ENCODE measurements at places on chromosomes 5 and 9.

- DNase-seq = peak; percentile 85
Measured at GRCh38 chr9:96655198-96655851, at the start of gene PRXL2C. Gene PRXL2C, minus strand, starts transcription at chr9:96655317. Its CDS starts 36 bp downstream, at chr9:96655281.

DNA sequence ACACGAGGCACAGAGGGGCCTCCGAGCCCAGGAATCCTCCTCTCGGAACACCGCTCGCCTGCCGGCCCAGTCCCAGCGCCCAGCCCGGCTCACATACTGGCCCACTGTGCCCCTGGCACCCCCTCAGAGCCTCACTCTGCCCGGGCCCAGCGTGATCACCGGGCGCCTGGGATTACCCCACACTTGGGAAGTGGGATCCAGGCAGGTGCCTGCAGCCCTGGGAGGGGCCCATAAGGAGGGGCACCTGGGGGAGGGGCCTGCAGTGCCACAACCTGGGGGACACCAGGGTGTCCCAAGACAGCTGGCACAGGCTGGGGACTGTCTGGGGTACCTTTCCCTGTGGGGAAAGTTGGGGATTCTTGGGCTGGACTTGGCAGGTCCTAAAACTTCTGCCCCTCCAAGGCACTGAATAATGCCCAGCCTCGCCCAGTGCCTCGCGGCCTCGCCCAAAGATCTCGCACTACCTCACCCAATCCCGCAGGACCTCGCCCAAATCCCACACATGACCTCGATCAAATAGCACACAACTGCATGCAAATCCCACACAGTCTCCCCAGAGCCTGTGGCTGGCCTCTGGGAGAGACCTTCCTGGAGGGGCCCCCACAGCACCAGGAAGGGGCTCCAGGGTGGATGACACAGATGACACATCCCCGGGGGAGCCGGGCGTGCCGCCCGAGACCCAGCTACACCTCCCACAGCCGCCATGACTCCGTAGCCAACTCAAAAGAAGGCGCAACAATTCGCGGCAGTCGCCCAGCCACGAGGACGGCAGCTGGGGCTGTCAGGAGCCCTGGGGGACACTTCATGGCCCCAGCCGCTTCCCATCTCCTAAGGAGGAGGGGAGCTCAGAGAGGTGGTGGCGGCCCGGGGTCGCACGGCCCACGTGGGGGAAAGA is 13.7 kb downstream of the NOTCH1 start:
- DNase-seq = no peak

- DNase-seq = no peak
Measured at GRCh38 chr9:93071464-93071863, 13.0 kb downstream of the SUSD3 start.

GRCh38 chr5:54651482-54652076 is 134.0 kb downstream of the SNX18 start:
- DNase-seq = no peak

- no peak for DNase-seq
Measured at GRCh38 chr9:38699337-38699736, 20.6 kb downstream of the FAM240B start.

- DNase-seq = no peak
Measured at GRCh38 chr5:74201334-74202081, 439.0 kb downstream of the ENC1 start.

GRCh38 chr5:95808686-95809413 is 13.7 kb downstream of the GLRX start:
- peak; percentile 64 for DNase-seq

DNA sequence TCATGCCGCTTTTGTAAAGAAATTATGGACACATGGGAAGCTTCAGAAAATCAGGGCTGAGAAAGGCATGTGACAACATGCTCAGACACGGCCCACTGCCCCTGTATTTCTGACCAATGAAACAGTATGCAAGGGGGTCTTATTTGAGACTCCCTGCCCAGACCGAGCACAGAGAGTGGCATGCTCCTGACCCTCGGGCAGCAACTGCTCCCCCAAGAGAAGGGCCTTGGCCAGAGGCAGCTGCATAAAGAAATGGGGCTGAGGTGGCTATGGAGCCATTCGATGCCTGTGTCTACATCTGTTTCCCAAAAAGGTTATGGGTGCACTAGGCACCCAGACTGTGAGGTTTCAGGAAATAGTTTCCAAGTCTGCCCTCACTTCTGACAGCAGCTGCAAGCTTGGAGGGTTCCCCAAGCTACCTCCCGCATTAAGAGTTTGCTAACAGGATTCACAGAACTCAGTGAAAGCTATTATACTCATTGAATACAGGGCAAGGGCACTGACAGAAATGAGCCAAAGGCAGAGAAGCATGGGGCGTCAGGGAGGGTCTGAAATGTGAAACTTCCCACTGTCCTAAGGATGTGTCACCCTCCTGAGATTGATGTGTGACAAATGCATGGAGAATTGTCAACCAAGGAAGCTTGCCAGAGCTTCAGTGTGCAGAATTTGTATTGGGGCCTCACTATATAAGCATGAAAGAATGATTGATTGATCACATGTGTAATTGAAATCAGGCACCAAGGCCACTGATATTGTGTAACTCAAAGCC is 94.3 kb downstream of the DAP start:
- no peak for DNase-seq

DNA sequence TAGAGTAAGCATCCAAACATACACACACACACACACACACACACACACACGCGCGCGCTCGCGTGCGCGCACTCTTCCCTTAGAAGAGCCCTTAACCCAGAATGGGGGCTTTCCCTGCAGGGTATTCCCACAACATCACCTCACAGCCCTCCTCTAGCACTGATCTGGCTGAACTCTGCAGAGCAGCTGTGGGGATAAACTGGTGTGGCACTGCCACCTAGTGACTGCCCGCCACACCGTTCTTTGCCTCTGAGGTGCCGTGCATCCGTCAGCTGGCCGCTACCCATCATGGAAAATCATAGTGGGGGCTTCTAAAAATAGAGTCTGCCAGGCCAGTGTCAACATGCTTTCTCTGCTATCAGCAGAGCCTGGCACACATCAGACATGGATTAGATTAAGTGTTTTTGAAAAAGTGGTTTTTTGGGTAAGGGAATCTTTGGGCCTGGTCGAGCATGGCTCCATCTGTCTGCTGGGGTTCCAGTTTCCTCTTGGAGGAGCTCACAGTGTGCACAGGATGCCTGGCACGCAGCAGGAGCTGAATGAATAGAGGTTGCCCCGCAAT is 88.1 kb downstream of the KCNN2 start:
- peak; percentile 1 for DNase-seq

DNA sequence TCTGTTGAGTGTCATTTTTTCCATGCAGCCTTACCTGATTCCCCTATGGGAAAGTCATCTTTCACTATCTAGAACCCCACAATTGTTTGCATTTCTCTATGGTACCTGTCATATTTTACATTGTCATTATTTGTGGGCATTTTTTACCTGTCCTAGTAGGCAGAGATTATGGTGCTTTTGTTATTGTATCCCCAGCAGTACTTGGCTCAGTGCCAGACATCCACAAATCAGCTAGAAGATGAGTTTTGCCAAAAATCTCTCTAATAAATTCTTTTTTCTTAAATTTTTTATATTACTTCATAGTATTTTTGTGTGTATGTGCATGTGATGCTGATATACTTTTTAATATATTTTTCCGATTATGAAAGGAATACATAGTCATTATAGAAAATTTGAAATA is 13.2 kb downstream of the GARNL3 start:
- DNase-seq = no peak

GRCh38 chr5:30749971-30750370 is 443.5 kb upstream of the CDH6 start:
- no peak for DNase-seq

- DNase-seq = no peak
Measured at GRCh38 chr9:137417161-137418021, 5.6 kb downstream of the EXD3 start.

DNA sequence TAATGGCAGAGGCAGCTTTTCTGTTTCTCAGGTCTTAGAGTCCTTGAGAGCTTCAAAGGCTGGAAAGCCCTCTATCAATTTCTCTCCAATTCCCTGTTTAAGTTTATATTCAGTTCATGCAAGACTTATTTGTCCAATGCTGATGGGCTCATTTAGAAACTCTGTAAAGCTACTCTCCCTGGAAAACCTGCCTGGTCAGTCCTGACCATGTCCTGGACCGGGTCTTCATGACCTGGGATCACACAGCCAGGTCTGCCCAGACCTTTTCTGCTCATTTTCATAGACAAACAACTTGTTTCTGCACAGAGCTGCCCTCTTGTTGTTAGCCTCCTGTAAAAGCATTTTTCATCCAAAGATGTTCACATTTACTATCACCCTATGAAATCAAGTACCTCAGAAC is 85.4 kb upstream of the TBCA start:
- DNase-seq = no peak

GRCh38 chr5:128091579-128091978 is 8.0 kb downstream of the SLC12A2 start:
- DNase-seq = no peak

DNA sequence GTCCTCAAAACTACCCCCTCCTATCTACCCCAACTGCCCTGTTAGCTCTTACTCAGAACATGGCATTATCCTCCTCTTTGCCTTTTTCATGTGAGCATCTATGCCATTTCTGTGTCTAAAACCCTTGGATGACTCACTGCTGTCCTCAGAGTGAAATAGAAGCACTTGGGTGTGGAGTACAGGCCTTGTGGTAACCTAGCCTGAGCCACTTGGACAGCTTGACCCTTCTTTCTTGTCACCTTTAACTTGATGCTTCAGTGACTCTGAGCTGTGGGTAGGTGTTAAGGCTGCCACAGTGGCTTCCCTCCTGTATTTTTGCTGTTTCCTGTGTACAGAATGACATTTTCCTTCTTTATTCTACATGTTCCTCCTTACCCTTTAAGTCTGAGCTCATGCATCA is 391.4 kb downstream of the SH3GL2 start:
- DNase-seq = no peak

DNA sequence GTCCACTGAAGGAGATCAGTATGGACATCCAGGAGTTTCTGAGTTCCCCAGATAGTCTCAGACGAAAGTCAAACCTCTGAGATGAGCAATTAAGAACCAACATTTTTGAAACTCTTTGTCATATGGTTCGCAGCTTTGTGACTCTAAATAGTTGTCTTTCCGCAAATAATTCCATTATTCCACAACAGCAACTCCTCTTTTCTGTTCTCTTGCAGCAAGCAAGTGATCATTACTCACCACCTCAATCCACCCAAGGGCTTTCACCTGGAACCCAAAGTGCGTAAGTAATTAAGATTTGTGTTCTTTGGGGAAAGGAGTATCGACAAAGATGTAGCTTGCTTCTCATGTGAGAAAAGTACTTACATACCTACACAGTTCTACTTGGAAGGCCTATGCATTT is 15.6 kb downstream of the MTX3 start:
- no peak for DNase-seq

- no peak for DNase-seq
Measured at GRCh38 chr9:15725953-15726352, 173.1 kb downstream of the CCDC171 start.

DNA sequence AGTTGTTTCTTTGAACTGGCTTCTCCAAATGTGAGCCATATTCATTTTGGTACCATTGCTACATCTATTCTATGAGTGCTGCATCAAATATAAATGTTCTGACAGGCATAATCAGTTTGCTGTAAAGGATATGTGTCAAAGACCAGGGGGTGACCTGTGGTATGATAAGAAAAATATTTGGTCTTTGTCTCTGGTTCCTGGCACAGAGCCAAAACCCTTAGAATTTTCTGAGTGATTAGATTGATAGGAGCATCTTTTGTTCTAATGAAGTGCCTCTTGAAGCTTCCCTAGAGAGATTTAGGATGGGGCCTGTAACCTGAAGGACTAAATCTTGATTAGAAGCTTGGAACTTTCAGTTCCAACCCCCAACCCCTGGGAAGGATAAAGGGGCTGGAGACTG is 256.3 kb downstream of the NNT start:
- no peak for DNase-seq

- no peak for DNase-seq
Measured at GRCh38 chr5:74542482-74542881, 98.0 kb downstream of the ENC1 start.

GRCh38 chr5:122180863-122181548 is 51.7 kb downstream of the ZNF474 start:
- DNase-seq = no peak

- DNase-seq = no peak
Measured at GRCh38 chr5:89301321-89302025, 418.5 kb upstream of the MEF2C start.

- DNase-seq = no peak
Measured at GRCh38 chr5:100840370-100840769, 62.7 kb downstream of the ST8SIA4 start.

- DNase-seq = no peak
Measured at GRCh38 chr9:14706530-14707140, 13.4 kb upstream of the ZDHHC21 start.

- DNase-seq = no peak
Measured at GRCh38 chr9:131465401-131465800, 37.3 kb upstream of the POMT1 start.

DNA sequence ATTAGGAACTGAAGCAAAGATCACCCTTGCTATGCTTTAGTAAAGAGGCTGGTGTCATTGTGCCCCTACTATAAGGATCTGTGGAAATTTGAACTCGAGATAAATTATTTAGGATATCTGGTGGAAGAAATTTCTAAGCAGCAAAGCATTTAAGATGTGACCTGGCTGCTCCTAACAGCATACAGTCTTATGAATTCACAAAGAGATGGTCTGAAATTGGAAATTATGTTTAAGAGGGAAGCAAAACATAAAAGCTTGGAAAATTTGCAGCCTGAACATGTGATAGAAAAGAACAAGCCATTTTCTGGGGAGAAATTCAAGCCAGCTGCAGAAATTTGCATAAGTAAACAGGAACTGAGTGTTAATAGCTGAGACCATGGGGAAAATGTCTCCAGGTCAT is 223.7 kb downstream of the FBXO4 start:
- no peak for DNase-seq

GRCh38 chr9:76980566-76980965 is 38.9 kb upstream of the FOXB2 start:
- DNase-seq = no peak

DNA sequence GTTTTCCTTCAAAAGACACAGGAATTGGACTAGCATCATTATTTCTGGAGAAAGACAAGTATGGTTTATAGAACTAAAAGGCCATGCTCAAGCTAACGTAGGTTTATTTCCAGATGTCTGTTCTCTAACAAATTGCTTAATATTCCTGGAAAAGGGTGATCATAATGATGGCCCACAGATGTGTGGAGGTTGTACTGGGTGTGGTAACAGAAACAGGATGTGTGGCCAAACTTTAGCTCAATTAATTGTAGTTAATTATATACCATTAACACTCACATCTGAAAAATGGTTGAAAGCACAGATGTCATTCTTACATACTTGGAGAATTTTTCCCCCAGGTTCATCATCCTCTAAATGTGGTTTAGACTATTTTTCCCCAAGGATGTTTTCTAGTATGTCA is 292.7 kb upstream of the RASA1 start:
- DNase-seq = no peak

- DNase-seq = no peak
Measured at GRCh38 chr9:35452481-35452880, 37.4 kb upstream of the RUSC2 start.

- DNase-seq = no peak
Measured at GRCh38 chr5:119814655-119815054, 185.3 kb downstream of the FAM170A start.

- DNase-seq = no peak
Measured at GRCh38 chr5:168304349-168304748, 12.9 kb downstream of the WWC1 start.
